Right lobe of liver (tissue), 6 donors: ENCODE measurements at places on chromosomes 2 and 18.

- no peak for DNase-seq
These were observed 99.8 kb upstream of the FZD7 start for GRCh38 chr2:201933792-201934237.

DNA sequence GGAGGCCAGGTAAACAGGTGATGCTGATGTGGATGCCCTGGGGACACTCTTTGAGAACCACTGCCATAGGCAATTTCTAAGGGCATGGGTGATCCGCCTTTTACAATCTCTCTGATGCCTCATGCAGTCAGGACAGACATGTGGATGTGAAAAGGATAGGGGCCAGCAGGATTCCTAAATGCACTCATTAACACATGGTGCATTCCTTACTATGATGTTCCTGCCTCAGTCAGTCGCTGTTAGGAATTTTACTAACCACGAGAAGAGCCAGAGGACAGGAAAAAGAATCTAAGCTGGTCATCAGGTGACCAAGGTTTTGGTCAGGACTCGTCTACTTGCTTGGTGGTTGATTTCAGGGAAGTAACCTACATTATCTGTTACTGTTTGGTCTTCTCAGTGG, 191.0 kb downstream of the ARL4C start:
- DNase-seq: no peak

- DNase-seq: no peak
These were observed 48.9 kb downstream of the FSIP2 start for GRCh38 chr2:185787227-185788145.

- no peak for DNase-seq
These were observed 382.5 kb downstream of the ERBB4 start for GRCh38 chr2:212156088-212156487.

DNA sequence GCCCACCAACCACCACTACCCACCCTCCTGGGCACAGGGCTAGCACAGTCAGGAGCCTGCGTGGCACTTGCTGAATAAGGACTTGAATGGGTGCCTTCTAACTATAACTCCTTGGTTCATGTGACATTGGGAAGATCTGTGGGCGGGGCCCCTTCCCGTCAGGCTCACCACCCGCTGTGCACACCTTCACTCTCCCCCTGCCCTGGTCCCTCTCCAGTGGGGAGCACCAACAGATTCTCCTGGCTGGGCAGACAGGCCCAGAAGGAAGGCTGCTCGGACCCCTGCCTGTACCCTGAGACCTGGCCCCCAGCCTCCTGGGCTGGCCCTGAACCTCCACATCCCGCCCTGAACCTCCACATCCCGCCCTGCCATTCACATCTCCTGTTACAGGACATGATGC, 33.4 kb upstream of the POMC start:
- no peak for DNase-seq

- DNase-seq: no peak
These were observed 40.4 kb downstream of the CLIP4 start for GRCh38 chr2:29155578-29155977.

DNA sequence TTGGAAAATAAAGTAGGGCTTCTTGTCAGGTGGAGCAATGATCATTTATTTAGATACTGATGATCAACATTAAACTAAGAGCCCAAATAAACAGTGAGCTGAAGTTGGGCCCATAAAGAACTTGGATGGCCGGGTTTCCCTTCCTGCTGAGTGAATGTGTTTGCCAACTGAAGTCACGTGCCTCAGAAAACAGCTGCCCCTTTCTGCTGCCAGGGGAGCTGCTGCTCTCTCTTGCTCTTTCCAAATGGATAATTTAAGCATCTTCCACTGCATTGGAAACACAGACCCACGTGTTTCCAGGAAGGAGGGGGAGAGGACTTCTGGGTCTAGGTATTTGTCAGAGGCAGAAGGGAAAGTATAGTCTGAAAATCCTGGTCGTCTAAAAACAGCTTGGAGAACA, 22.9 kb upstream of the NCKAP5 start:
- DNase-seq: no peak

DNA sequence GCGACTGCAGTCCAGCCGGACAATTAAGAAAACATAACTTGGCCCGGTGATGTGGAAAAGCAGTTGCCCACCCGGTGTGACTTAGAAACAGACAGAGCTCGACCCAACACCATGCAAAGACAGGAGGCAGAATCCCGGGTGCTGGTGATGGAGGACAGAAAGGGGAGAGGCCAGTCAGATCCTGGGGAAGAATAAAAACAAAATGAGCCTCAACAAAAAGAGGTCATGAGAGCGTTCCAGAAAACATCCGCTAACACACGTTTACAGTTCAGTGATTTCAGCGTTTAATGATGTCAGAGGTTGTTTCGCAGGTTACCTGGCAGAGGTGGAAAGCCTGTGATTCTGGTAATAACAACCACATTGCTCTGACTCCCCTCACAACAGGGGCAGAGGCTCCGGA, 111.9 kb downstream of the OSR1 start:
- DNase-seq: no peak

- no peak for DNase-seq
These were observed 49.9 kb upstream of the TMEM18 start for GRCh38 chr2:727071-727470.

DNA sequence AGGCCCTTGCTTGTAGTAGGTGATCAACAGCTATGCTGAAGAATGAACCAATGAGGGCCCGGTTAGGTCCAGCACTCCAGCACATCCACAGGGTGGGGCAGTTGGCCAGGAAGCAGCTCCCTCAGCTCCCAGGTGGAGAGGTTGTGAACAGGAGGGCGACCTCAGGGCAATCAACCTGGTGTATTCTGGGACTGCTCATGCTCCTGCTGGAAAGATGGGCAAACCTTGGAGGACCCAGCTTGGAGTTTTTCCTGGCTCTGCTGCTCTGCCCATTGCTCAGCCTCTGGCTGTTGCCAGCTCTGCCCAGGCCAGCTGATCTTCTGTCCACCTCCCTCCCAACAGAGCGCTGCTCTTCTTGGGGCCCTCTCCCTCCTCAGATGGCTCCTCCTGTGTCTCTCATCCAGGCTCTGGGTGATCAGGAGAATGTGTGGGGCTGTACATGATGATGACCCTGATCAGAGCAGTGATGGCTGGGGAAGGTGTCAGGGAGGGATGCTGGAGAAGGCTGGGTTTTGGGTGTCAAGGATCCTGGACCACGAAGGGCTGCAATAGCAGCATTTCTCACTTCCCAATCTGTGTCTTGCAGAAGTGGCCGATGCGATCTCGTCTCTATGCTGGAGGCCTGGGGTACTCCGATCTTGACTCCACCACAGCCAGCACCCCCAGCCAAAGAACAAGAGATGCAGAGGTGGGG, 3.4 kb downstream of the TCF23 start:
- peak; percentile 61 for DNase-seq

DNA sequence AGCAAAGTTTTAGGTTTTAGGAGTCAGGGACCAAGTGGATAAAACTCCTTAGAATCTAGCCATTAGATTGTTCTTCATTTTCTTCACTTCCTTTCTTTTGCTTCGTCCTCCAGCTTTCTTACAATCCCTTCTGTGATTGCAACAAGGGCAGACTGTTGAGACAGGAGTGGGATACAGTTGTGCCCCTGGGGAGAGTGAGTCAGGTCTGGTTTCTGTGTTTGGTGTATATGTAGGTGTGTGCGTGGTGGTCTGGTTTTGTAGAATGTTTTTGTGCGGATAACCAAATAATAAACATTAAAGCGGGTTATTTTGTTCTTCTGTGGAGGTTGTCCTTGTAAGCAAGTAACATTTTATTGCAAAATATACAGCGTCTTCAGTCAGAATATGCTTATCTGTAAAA, 7.3 kb downstream of the INSIG2 start:
- DNase-seq: no peak

DNA sequence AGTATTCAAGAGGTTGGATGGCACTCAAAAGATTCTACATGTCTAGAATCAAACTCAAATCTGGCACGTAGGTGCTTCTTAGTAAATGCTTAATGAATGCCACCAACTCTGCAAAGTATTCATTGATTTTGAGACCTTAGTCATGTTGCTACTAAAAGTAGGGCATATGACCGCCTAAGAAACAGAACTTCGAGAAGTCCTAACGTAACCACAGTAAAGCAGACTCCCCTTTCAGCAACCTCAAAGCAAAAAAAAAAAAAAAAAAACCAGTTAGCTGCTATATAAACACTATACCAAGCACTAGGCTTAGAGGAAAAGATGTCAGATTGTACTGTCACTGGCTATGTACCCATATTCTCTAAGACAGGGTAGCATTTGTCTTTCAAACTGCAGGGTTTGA, 33.9 kb downstream of the PTCD3 start:
- no peak for DNase-seq

DNA sequence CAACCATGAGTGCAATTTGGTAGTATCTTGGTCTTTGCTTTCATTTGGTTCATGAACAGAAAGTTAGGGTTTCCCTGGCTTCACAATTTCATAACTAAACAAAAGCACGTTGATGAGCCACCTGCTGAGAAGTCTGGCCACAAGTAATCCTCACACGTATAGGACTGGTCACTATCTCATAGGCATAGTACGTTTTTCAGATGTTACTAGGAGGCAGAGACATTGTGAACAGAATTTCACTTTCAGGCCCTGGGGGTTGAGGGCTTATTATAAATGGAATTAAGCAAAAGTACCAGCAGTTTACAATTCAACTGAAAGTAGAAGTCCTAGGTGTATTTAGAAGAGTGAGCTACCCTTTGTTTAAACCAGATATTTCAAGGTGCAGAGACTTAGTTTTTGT, 277.1 kb downstream of the ALPK2 start:
- DNase-seq: no peak

- DNase-seq: no peak
These were observed 44.6 kb upstream of the RAPH1 start for GRCh38 chr2:203579730-203580129.

DNA sequence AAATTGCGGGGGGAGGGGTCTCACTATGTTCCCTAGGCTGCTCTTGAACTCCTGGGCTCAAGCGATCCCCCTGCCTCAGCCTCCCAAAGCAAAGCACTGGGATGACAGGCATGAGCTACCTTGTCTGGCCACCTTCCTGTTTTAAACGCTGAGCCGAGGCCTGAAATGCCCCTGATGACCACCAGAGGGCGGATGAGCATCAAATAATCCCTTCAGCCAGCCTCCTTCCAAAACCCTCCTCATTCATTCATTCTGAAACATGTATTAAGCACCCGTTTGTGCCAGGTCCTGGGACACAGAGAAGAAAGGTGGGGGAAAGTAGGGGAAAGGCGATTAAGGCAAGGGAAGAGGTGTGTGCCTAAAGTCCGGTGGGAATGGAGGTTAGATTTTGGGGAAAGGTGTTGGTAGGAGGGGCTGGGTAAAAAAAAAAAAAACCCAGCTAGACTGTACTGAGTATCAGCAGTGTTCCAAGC, 30.7 kb upstream of the PTMA start:
- DNase-seq: peak; percentile 81

DNA sequence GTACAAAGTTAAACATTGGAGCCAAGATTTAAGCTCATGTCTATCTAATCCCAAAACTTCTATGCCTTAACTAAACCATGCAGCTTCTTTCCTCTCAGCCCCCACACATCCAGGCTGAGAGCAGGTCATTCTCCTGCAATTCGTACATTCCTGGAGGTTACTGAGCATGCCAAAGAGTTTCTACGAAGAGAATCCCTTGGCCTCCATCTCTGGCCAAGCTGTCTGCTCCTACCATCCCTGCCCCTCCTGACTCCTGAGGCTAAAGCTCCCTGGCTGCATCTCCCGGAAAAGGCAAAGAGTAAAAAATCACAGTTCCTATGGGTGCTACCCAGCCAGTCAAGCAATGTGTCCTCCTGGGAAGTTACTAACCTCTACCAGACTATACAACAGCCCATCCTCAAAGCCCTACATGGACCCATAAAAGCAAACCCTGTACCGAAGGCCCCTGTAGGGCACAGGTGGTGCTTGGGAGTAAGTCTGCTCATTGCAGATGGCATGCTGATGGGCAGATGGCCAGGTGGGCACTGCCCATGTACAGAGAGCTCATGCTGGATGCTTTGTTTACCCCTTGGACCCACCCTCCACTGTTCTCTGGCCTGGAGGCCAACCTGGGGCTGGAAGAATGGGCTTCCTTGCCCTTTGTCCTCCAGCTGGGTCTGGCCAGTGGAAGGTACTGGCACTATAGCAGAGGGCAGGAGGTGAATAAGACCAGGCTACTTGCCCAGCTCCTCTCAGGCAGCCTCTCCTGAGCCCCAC, 99.5 kb downstream of the TTC32 start:
- no peak for DNase-seq

DNA sequence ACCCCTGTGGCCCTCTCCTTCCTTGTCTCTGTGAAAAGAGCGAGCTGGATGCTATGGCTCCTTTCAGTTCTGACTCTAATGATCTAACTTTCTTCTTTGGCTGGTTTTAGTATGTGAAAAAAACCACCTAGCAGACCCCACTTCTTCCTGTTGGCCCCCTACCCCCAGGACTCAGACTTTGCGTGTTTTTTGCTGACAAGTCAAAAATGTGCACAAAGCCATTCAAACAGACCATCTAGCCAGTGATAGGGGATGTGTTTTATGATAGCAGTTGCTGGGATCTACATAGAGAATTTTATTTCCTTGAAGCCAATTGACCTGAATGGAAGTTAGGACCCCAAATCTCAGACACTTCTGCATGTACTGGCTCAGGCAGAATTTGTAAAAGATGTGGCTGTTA, 49.1 kb downstream of the MFSD6 start:
- DNase-seq: no peak

DNA sequence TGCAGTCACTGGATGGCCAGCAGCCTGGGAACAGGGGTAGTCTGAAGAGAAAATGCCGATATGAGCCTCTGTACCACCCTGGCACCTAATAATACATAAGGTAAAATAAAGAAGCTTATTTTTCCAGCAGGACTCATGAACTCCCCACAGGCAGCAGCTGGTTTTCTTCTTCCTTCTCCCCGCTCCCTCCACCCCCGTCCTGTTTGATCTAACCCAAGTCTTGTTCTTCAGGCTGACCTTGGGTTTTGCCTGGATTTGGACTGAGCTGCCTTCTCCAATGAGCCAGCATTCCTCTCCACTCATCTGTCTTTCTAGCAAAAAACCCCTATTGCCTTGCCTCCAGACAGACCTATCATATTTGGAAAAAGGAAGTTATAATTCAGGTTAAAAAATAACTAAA, 111.8 kb downstream of the CELF4 start:
- no peak for DNase-seq

DNA sequence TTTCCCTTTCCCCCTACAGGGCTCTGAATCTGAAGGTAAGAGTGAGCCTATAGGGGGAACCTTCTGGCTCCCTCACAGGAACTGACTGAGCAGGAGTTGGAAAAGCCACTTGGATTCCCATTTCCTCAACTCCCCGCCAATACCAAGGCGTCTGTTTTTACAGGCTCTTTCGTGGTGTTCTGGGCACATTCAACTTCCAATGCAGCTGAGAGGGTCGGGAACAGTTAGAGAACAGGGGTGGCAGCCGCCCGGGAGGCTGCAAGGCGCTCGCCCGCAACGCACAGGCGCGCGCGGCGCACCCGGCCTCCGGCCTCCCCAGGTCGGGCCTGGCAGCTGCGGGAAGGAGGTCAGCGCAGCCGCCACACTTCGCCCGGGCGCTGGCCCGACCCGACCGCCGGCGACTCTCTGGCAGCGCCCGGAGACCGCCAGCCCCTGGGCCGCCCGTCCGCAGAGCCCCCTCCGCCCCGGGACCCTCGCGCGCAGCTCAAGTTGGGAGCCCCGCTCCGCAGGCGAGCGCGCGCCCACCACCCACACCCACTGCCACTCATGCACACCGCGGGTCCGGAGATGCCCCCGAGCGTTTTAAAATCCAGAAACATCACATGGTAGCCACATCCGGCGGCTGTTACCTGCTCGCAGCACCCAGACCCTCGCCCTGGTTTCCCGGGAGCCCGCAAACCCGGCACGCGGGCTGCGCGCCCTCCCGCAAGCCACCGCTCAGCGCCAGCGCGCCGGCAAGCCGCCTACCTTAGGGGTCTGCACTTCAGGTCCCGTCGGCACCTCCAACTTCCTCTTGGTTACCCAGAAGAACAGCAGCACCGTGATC, 816 bp downstream of the GALNT14 start:
- DNase-seq: no peak
